Fibroblast of the aortic adventitia (primary cell): ENCODE measurements at places on chromosomes 1 and 21. TPM values are rescaled to one million over a fixed set of nuclear protein-coding genes. Genes with fewer than 3 reads are reported as not detected.
A peak's percentile ranks its signal among the peaks of the same experiment; 100 is the strongest.

DNA sequence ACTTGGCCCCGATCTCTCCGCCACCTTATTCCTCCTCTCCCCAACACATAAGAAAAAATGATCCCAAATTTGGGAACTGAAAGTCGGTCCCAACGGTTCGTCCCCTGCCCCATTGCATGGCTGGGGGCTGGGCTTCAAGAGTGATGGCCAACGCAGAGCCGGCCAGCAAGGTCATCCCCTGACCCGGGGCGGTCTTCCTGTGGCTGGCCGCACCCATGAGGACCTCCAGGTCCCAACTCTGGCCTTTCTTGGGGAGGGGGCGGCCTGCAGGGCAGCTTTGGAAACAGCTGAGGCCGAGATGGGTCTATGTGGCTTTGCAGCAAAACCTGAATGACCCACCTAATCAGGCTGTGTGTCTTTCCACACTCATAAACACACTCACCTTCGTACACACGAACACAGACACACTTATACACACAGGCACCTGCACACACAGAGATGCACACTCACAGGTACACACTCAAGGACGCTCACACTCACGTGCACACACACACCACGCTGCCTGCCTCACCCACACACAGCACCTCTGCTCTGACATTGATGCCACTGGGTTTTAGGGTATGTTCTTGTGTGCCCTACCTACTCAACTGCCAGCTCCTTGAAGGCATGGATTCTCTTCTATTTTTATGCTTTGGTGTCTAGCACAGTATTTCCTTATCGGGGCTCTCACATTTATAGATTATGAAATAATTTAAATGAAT, 562 bp downstream of the DYNLT5 start:
- no peak for DNase-seq

GRCh38 chr1:174605198-174605597, 157.4 kb downstream of the GPR52 start:
- DNase-seq: no peak

- peak; percentile 98 for DNase-seq
Measured at GRCh38 chr1:25430073-25430966, at the start of gene MACO1. Gene MACO1, plus strand, starts transcription at chr1:25430897. Its CDS starts 202 bp downstream, at chr1:25431099.

GRCh38 chr1:226682871-226683814, 55.9 kb downstream of the ITPKB start:
- no peak for DNase-seq

DNA sequence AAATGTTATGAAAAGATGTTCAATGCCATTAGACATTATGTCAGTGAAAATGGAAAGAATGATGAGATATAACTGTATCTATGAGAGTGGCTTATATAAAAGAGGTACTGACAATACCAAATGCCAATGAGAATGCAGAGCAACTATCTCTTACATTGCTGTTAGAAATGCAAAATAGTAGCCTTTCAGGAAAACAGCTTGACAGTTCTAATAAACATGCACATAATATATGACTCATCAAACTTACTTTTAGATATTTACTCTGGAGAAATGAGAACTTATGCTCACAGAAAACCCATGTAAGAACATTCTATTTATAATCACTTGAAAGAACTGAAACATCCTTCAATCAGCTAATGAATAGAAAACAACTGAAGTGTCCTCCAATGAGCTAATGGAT, 996.7 kb upstream of the ADGRL4 start:
- no peak for DNase-seq

GRCh38 chr21:35982717-35983116, 77.6 kb downstream of the SETD4 start:
- no peak for DNase-seq

- peak; percentile 85 for DNase-seq
Measured at GRCh38 chr1:183633676-183634343, 1.8 kb downstream of the ARPC5 start.

DNA sequence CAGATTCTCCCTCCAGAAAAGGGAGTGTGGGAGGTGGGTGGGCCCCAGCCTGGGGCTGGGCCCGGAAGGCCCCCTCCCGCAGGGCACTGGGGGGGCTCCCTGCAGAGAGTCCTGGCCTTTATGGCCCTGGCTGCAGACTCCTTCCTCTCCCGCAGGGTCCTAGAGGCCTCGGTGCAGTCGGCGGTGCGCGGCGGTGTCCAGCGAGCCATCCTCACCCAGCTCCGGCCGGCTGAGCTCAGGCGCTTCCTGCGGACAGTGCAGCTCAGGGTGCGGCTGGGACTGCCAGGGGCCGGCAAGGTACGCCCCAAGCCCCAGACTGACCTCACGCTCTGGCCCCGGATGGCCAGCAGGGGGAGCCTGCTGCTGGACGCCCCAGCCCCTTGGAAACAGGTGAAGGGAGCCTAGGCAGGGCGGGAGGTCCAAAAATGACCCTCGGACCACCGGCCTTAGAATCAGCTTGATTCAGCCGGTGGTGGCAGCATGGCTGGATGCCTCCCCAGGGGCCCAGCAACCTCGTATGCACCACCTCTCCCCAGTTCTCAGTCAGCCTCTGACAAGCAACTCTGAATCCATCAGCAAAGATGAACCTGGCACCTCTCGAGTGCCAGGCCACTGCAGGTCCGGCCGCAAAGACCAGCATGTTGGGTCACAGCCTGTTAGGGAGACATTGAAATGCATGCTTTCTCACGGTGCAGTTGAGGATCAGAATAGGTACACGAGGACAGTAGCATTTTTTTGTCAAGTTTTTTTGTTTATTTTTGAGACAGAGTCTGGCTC, 20.6 kb downstream of the MTHFR start:
- peak; percentile 54 for DNase-seq

DNA sequence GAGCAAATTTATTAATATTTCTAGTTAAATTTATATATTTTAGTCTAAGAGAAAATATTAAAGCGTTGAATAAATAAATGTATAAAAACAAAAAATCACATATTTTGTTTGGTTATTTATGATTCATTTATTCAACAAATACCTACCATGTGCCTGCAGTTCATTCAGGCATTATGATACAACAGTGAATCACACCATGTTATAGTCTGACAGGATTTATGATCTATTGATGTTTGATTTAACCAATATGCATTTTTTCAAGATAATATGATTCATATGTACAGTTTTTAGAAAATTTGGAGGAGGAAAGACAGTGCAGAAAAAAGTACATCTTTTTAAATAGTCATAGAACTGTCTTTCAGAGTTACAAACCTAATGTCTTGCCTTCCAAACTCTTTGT, 7.4 kb upstream of the TRIM58 start:
- DNase-seq: no peak

- DNase-seq: no peak
Measured at GRCh38 chr1:164708596-164708995, 149.6 kb downstream of the PBX1 start.

DNA sequence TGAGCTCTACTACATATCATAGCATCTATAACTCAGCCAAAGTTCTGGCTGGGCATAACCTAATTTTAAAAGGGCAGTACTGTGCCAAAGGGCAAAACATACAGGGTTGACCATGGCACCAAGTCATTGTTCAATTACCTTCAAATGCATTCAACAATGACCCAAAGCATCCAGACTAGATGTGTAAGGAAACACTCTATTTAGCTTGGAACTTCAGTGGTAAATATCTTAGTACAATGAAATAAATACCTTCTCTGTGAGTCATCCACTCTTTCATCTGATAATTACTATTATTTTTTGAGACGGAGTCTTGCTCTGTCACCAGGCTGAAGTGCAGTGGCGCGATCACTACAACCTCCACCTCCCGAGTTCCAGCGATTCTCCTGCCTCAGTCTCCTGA, 70.0 kb downstream of the NVL start:
- peak; percentile 12 for DNase-seq

DNA sequence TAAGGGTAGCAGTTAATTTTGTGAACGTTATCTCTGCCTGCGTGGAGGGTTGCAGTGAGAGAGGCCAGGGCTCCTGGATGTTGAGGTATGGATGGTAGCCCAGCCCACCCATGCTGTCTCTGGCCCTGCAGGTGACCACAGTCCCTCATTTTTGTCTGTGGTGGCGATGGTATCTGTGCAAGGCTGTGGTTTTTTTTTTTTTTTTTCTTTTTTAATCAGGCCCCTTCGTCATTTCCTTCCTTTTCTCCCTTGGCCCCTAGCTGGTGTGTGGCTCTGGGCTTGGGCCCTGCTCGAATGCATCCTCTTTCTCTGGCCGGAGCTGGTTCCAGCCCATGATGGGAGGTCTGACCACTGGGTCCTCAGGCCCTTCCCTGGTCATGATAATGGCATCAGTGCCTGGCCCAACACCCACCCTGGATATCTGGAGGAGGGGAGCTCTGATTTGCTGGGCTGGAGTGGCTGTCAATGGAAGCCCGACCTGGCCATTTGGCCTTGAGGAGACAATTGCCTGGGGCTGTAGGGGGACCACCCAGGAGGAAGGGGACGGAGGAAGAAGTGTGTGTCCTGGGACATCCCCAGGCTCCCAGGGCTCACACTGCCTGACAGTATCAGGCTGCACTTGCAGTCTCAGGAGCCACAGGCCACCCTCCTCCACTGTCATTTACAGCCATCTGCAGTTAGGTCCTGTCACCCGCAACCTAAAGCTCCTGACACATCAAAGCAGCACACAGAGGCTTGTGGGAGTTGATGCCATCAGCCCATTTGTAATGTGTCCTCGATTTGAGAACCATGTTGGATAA, 8.1 kb upstream of the RNF187 start:
- DNase-seq: no peak

- no peak for DNase-seq
Measured at GRCh38 chr1:231665101-231665500, 38.5 kb downstream of the DISC1 start.

- no peak for DNase-seq
Measured at GRCh38 chr1:235510823-235511222, 6.6 kb upstream of the B3GALNT2 start.

- DNase-seq: no peak
Measured at GRCh38 chr1:195715652-195716051, 892.6 kb downstream of the KCNT2 start.

DNA sequence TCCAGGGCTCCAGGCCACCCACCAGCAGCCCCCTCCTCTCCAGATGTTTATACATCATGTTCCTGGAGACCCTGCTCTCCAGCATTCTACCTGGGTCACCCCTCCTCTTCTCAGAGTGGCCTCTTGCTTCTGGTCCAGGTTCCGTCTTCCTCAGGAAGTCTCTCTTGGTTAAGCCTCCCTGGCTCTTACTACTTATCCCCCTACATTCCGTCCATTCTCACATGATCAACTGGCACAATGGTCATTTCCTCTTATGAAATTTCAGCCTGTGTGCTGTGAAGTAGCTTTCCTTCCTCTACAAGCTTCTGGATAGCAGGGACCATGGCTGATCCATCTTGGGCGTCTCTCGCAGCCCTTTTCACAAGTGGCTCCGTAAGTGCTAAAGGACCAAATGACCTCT, 33.9 kb upstream of the ATP2B4 start:
- peak; percentile 66 for DNase-seq

- no peak for DNase-seq
Measured at GRCh38 chr1:26330276-26330675, 12.5 kb downstream of the CD52 start.

- DNase-seq: no peak
Measured at GRCh38 chr1:216690603-216691002, 32.6 kb downstream of the ESRRG start.

GRCh38 chr1:227774051-227774731, 39.0 kb downstream of the SNAP47 start:
- DNase-seq: no peak

DNA sequence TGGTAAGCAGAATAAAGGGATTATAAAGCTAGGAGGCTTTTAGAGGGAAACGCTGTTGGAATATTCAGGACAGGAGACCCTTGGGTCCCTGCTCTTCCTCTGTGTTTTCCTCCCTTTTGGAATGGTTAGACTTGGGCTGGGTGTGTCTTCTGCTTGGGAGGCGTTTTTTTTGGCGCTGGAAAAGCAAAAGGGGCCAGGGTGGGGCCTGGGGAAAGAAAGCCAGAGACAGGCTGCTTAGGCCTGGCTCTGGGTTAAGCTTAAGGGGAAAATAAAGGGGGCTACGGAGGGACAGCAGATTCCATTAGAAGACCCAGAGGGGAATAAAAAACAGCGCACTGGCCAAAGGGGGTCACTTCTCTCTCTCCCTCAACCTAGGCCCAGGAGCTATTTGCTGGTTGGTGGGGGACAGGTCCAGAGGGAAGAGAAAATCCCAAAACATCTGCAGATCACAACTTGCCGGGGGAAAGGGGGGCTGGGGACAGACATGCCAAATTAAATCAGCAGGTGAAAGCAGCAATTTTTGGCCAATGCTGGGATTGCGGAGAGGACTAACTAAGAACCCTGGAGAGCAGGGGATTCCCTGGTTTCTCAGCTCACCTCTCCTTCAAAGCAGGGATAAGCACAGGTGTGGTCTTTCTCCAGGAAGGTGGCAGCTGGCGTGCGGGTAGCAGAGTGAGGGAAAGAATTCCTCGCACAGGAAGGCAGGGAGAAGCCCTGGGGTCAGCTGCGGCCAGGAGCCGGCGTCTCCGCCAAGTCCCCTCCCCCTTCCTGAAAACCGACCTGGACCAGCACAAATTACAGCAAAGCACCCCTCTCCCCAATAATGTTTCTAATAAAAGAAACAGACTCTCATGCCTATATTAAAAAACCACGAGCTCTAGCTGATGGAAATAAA, 82.2 kb upstream of the AK4 start:
- no peak for DNase-seq

DNA sequence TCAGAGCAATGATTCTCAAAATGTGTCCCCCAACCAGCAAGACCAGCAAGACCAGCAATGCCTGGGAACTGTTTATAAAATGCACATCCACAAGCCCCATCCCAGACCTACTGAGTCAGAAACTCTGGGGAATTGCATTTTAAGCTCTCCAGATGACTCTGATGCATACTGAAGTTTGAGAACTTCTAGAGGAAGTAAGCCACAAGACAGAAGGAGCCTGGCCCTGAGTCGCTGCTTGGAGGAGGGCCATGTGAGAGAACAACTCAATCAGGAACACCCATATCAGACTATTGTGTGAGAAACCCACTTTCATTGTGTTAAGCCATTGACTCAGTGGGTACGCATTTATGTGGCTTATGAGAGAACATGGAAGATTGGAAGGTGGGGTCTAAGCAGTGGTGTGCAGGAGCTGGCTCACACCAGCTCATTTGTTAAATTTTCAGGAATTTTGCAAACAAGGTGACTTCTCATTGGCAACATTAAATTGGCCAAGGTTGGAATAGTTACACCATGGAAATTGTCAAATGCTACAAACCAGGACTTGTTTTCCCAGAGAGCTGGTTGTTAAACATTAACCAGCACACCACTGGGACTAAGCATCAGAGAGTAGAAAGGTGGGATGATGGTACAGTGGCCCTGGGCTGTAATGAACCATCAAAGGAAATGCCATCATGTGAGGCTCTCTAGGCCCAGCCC, 38.9 kb downstream of the ATP1A1 start:
- DNase-seq: peak; percentile 94

Gene SLFNL1
- total RNA-seq: 0.09 and 0.57 TPM in 2 replicates

Gene VAV3
- 0.09 TPM in 1 of 2 replicates, not detected in the other for total RNA-seq

Gene HDGF
- 146 and 299 TPM in 2 replicates for total RNA-seq

Gene YARS1
- total RNA-seq: 96.7 and 186 TPM in 2 replicates

Gene SLC35A3
- total RNA-seq: 15.0 and 35.8 TPM in 2 replicates

Gene TTC4
- total RNA-seq: 19.3 and 28.0 TPM in 2 replicates

Gene KIF2C
- 1.1 and 23.0 TPM in 2 replicates for total RNA-seq

Gene GSTM5
- 6.1 and 13.0 TPM in 2 replicates for total RNA-seq

Gene ZNF593OS
- total RNA-seq: not detected in 2 replicates

Gene KCNH1
- not detected in 2 replicates for total RNA-seq

Gene CELA3B
- not detected in 2 replicates for total RNA-seq

Gene AKR7A3
- total RNA-seq: 0.36 TPM in 1 of 2 replicates, not detected in the other

Gene TNFRSF4
- total RNA-seq: 0.65 TPM in 1 of 2 replicates, not detected in the other

Gene COG2
- total RNA-seq: 15.7 and 22.1 TPM in 2 replicates

Gene PLA2G2A
- total RNA-seq: 0.27 TPM in 1 of 2 replicates, not detected in the other

Gene PLXNA2
- 4.3 and 8.0 TPM in 2 replicates for total RNA-seq
